ENCODE measurements at places on chromosomes 4 and X.
A peak's percentile ranks its signal among the peaks of the same experiment; 100 is the strongest.

- no peak for DNase-seq
These were observed 80.9 kb downstream of the C4orf33 start for GRCh38 chr4:129176864-129177263.

- DNase-seq: peak; percentile 73
These were observed 12.7 kb upstream of the CD40LG start for GRCh38 chrX:136635235-136635634.

DNA sequence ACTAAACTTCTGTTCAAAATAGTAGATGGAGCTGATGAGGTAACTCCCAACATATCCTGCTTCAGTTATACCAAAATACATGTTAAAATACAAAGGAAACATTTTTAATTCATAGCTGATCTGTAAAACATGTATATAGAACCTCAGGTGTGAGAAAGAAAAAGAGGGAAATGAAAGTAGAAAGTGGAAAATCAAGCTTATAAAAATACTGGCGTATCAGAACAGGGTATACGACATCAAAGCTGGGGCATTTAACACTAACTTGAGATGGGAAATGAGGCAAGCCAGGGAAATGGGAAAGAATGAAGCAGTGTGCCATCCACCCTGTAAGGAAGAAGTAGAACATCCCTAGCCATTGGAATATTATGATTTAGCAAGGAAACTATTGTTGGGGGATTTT, 767.5 kb downstream of the DMD start:
- no peak for DNase-seq

- DNase-seq: no peak
These were observed 9.6 kb upstream of the TMSB4X start for GRCh38 chrX:12965131-12965940.

DNA sequence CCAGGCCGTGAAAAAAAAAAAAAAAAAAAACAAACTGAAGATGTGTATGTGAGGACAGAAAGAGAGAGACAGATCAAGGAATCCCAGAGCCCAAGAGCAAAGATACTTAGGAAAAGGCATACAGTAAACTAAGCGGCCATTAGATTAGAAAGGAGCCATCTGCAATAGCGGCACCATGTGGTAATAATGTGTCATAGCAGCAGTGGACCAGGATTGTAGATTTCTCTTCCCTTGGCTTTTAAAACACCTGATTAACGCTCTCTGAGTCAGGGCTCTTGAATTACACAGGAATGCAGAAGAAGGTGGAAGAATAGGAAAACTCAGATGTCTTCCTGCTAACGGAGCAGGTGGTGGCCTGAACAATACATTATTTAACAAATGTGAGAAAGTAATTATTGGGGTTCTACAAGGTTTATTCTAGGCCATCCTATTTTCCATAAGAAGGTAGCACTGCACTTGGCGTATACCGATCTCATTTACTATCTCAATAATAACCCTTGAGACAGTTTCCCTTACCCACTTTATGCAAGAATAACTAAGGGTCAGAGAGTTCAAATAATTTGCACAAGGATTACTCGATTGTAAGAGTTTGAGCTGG, 182.7 kb downstream of the KCNIP4 start:
- DNase-seq: no peak

DNA sequence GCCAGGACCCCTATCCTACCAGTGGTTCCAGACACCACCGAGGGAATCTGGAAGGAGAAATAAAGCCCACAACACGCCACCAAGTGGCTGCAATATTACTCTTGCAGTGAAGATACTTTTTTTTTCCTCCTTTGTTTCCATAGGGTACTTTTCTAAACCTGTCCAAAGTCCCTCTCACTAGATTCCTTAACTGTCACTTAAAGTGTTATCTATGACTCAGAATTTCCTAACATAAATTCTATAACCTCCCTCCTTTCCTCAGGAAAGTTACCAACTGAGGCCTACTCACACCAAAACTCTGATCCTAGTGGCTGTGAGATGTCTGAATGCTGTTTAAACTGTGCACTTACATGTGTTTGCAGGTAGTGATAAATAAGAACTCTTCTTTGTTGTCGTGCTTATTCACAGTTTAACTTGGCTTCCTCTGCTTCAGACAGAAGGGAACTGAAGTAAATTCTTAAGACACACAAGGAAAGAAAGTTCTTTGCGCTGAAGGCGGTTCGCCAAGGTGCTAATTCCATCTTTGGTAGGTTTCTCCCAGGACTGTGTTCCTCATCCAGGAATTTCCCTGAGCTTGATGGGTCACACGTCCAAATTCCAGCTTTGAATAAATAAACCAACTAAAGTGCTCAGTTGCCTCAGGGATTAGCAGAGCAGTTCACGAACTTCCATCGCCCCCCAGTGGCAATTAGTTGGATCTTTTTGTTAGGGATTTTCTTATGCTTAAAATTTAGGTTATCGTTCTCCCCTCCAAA, 10.7 kb upstream of the HCCS start:
- DNase-seq: no peak

DNA sequence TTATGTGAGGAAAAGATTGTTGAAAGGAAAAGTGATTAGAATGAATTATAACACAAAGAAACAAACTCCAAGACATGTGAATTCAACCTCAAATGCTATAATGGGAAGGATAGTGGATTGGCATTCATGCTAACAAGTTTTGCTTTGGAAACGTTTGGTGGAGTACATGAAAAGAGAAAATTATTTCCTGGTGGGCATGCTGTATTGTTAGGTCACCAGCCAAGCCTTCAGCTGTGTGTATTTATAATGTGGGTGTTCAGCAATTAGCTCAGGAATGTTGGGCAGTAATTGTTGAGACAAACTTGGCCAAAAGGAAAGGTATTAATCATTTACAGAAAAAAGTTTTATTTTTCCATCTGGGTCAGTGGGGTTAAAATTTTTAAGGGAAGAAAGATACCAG, 198.9 kb upstream of the ARSJ start:
- DNase-seq: no peak

GRCh38 chr4:52250154-52250553, 199.1 kb downstream of the SPATA18 start:
- no peak for DNase-seq

GRCh38 chr4:118772081-118772766, 63.7 kb downstream of the SEC24D start:
- no peak for DNase-seq

DNA sequence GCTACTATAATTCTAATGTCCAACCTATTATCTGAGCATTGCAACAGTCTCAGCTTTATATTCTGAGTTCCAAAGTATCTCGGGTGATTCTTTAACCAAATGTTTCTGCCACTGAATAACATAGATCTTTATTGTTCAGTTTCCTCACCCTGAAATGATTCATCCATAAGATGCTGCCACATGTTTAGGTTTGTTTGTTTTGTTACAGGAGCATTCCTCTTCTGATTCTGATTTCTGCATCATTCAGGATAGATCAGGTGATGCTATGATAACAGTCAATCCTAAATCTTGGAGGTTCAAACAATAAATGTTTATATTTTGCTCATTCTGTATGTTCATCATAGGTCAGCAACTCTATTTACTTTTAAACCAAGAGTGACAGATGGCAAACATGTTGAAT, 927.6 kb downstream of the PCDH7 start:
- DNase-seq: no peak

DNA sequence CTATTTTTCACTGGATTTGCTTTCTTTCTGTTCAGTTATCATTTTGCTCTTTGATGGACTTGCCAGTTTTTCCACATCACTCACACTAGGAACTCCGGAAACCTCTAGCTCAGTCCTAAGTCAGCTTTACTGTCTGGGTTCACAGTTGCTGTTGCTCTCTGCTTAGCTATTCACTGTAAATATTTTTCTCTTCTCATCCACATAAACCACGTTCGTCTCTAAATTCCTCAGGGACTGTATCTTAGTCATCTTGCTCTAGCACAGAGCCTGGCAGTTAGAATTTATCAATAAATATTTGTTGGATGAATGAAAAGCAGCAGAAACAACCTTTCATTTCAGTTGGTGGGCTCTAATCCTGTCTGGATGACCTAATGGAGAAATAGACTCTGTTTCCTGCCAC, 119.4 kb upstream of the DMD start:
- DNase-seq: no peak

DNA sequence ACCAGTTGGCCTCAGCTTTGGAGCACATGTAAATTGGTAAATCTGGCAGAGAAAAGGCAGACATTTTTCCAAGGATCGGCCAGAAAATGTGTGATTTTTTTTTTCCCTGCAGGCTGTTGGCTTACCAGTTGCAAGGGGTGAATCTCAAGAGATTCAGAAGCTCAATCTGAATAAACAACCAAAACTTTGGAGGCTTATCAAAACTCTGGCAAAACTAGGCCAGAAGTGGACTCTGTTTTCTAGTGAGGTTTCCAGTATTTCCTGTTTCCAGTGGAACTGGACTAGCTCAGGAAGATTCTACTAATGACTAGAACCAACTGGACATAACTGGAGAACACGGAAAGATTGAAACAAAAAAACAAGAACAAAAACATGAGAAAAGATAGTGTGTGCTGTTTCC, 191.3 kb downstream of the SMIM20 start:
- no peak for DNase-seq

DNA sequence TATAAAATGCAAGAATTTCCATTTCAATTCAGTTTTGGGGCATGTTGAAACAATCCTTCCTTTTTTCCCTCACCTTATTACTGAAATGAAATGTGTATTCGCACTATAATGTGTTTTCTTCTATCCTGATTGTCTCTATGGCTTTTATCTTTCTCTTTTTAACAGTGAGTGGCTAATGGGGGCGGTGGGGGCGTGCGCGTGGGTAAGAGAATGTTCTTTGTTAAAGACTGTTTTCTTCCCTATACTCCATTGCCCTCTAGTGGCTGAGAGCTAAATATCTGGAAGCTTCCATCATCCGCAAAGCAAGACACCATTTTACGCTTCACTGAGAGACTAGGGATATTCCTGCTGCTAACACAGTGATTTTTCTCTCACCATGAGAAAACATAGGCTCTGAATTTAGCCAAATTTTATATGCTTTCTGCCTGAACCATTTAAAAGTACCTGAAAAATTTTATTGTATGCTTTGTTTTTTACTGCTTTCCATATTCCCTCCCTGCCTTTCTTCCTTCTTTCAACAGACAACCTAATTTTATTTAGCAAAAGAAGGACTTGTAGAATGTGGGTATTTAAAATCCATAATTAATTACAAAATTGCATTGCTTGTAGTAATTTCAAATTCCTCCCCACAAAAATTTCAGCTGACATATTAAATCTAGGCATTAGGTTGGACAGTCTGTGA, 194.0 kb downstream of the GASK1B start:
- no peak for DNase-seq

Data from natural killer cell treated with Interleukin-12 subunit alpha and Interleukin-12 subunit beta and Interleukin-15 and Interleukin-18, amount 100 ng/mL, for 72 hours (primary cell).